NCI-H1048 (cell line): ENCODE measurements at places on chromosomes 6 and 20.

DNA sequence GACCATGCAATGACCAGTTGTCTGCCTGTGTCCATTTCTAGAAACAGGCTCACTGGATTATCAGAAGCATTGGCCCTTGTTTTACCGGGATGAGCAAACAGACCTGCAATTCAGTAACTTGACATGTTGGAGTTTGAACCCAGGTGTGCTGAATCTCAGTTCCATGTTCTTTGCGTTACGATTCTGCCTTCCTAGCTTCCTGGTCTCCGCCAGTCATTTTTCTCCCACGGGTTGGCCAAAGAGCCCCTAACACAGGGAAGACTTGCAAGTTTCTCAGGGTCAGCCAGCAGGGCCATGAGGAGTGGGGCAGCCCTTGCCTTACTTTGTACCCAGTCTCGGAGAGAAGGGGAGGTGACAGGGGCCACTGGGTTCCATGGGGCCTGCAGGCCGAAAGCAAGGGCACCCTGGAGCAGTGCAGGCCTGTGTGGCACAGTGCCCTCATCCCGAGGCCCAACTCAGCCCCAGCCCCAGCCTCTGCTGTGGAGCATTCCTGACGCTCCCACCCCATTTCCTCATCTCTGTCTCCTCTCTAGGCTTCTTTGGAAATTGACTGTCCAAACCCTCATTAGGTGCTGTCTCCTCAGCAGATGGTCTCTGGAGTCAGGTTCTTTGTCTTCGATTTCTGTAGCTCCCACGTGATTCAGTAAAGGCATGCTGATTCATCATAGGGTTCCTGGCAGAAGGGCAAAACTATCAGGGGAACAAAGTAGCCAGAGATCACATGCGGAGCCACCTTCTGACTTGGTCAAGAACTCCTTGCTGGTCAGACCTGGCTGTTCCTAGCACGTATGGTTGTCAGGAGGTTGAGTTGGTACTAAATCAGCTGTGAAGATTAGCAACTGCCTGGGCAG, 23.6 kb downstream of the CDS2 start:
- DNase-seq, result no peak

DNA sequence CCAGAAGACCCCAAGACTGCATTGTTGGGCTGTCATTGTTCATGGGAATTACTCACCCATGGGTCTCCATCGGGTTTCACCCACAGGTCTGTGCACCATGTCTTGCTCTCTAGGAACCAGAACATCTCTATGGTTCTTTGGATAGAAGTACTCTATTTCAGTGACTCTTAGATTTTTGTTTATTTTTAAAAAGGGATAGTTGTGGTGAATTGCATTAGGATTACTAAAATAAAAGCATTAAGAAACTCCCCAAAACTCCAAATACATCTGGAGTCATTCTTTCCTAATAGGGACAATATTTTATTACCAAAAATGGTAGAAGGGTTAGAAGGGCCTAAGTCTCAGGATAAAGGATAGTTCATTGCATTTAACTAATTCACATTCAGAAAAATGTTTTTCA, 166.9 kb upstream of the TNFAIP3 start:
- DNase-seq, result no peak

DNA sequence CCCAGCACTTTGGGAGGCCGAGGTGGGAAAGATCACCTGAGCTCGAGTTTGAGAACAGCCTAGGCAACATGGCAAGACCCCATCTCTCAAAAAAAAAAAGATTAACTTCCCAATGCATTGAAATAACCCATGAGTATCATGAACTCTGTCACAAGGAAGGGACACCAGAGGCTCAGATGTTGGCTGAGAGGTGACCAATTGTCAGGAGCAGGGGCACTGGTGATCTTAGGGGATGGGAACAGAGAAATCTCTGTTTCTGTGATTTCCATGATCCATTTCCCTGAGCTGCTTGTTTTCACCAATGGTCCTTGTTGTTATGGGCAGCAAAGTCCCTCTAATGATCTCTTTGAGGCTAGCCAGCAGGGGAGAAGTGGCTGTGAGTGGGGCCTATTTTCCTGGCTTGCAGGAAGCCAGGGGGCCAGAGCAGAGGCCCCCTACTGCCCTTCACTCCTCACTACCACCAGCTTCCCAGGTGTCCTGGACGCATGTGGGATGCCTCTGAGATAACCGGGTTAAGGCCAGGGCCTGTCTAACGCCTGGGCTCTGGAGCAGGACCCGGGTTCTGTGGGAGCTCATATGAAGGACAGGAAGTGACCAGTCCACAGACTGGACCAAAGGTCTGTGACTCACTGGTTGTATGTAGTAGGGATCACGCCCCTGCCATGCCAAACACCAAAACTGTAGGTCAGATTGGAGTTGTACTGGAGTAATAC, 54.4 kb downstream of the PCNA start:
- no peak for DNase-seq

- DNase-seq, result no peak
These were observed 293.7 kb upstream of the RIMS1 start for GRCh38 chr6:71592643-71593042.

GRCh38 chr20:47349365-47350180, 6.9 kb downstream of the ZMYND8 start:
- DNase-seq, result no peak

DNA sequence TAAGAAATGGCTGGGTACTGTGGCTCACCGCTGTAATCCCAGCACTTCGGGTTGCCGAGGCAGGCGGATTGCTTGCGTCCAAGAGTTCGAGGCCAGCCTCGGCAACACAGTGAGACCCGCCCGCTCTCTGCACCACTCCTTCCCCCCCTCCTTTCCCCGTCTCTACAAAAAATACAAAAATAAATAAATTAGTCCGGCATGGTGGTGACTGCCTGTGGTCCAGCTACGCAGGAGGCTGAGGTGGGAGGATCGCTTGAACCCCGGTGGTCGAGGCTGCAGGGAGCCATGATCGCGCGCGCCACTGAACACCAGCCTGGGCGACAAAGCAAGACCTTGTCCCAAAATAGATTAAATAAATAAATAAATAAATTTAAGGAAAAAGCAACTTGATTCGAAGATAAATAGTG, 448 bp upstream of the RNF114 start:
- DNase-seq, result no peak

DNA sequence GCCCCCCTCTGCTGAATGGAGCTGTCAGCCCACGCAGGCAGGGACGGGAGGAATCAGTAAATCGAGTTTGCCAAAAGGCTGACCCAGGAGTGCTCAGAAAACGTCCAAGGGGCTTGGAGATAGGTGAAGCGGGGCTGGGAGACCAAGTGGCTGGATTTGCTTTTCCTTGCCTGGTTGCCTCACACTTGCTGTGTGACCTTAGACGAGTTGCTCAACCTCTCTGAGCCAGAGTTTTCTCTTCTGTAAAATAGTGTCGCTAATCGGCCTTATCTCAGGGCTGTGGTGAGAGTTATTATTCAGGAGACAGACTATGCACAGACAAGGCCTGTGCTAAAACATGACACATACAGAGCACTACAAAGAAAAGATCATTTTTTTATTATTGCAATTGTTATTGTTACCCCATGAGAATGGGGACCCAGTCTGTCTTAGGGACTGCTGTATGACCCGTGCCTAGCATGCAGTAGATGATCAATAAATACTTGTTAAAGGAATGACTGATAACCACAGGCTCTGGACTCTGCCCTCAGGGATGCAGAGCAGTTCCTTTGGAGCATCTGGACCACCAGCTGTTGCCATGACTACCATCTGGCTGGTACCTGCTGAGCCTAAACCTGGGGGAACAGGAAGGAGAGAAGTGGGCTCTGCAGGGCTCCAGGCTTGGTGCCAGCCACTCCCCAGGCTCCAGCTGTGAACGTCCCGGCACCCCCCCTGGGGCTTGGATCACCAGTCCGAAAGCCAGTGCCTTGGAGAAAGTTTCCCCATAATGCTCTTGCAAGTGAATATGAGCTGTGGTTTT, 901 bp downstream of the KCNK15 start:
- DNase-seq, result no peak

DNA sequence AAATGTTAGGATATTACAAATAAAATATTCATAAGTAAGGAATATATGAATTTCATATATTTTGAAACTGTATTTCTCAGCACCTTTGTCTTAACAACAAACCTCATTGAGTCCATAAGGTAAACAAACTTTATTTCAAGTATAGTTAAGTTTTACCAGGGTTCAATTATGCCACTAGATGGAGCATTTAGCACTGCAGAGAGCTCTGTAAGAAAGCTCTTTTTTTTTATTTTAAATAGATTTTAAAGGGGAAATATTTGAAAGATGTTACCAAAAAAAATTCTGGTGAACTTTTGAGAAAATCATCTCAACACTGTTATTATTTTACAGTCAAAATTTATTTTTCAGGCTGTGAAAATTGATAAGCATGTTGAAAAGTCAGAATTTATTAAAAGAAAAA, 955.2 kb upstream of the EYS start:
- DNase-seq, result no peak

DNA sequence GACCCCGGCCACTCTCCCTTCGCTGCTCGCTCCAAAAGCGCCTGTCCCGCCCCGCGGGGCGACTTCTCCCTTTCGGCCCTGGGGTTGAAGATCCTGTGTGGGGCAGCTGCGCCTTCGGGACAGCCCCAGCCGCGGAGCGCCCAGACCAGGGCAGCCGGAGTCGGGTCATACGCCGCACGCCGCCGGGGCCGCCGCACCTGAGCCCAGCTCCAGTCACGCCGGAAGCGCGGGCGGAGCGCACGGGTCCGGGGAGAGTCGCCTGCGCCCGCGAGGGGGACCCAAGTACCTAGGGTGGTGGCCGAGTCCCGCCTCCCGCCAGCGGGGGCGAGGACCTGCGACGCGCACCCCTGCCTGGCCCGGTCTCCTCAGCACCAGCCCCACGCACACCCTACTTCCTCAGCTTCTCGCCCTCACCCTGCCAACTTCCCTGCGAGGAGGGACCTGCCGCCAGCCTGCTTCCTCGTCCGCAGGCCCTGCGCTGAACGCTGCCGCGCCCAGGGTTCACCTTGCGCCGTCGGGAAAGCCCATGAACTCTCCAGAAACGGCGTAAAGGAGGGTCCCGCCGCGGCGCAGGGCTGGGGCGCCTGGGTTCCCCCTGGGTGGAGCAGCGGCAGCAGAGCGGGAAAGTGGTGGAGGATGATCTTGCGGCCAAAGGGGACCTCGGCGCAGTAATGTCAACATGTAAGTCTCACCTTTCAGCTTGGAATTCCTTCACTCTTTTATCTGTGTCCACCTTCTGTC, at the start of gene ADGRG6:
ADGRG6 (plus strand) TSS at position 357 of the 741 bp plus-strand sequence; CDS start at position 680, 323 bp downstream.
- no peak for DNase-seq

- no peak for DNase-seq
These were observed 34.8 kb upstream of the NUP153 start for GRCh38 chr6:17741507-17741906.

- DNase-seq, result no peak
These were observed 437.7 kb downstream of the COL12A1 start for GRCh38 chr6:74768120-74768519.

- no peak for DNase-seq
These were observed 76.7 kb downstream of the UBE3D start for GRCh38 chr6:82988930-82989351.

- no peak for DNase-seq
These were observed 28.8 kb downstream of the FAM8A1 start for GRCh38 chr6:17628873-17629272.
